ENCODE measurements at places on chromosomes 5 and 9.

DNA sequence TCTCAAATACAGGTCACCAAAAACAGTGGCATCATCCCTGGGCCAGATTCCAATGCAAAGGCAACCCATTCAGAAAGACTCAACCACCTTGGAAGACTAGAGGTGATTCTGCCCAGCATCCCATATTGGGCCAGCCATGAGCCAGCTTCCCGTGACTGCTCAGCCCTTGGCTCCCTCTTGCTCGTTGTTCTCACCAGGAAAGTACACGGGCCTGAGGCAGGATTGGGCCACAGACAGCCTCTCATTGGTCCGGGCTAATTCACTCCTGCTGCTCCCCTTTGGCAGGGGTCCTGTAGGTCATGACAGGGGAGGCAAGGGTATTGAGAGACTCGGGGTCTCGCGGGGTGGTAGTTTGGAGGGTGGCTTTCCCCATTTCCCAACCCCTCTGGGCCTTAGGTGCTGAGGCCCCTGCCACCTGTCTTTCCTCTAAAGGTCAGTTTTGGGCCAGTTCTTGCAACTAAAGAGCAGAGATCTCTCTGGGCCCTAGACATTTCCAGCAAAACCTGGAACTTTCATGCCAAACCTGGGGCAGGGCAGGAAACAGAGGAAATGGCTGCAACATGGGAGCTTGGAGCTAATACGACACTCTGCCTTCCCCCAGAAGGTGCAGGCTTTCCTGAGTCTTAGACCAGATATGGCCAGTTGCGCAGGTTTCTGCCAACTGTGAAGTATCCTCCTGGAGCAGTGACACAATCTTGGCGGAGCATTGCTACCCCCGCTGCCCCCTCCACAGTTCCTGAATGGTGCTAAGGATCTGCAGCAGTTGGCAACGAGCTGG, 22.0 kb upstream of the FGFR4 start:
- DNase-seq, result no peak

- DNase-seq, result no peak
Observed at GRCh38 chr5:32712481-32713360, 1.6 kb downstream of the NPR3 start.

DNA sequence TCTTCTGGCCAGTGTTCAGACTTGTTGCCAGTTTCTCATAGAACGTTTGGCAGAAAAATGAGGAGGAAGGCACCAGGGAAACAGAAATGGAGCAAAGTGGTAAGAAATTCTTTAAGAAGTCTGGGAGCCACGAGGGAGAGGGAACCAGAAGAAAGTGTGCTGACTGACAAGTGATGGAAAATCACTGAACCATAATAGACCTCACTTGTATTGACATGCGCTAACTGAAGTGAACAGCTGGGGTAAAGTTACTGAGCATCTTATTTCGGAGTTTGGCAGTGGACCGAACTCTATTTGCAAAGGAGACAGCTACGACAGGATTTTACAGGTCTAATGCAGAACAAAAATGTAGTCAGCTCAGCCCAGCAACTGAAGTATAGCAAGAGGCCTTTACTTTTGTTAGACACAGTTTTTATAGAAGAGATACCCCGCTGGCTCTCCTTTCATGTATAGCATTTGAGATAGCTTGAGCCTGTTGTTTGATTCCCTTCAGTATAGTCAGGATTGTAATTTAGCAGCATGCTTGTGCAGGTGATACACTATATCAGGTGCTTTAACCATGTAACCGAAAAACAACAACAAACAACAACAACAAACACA, 53.6 kb downstream of the HMHB1 start:
- no peak for DNase-seq

GRCh38 chr5:158277276-158277675, 418.3 kb upstream of the CLINT1 start:
- no peak for DNase-seq

DNA sequence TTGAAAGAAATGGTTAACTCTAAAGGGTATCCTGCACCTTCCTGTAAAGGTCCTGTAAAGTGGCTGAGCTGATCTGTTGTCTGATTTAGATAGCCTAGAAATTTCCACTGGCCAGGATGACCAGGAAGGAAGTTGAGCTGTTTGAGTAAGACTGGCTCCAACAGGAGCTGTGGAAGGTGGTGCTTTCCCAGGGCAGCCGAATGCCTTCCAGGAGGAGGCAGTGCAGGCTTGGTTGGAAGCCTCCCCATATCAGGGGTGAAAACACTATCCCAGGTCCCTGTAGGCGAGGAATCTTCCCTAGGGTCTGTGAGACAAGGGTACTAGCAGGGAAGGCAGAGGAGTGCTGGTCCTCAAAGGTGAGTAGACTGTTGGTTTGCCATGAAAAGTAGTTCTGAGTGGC, 98.4 kb downstream of the LIX1 start:
- DNase-seq, result no peak

- no peak for DNase-seq
Observed at GRCh38 chr5:159453209-159453608, 122.9 kb upstream of the IL12B start.

Measured in T47D (cell line).